Activated CD4-positive, alpha-beta T cell treated with anti-CD3 and anti-CD28 coated beads, Interleukin-2, Interleukin-6, amounts not matched to agents 100 ng/mL and 50 ng/mL, durations not matched to agents 16 hours and 8 hours (primary cell): ENCODE measurements at places on chromosomes 2 and 18.

DNA sequence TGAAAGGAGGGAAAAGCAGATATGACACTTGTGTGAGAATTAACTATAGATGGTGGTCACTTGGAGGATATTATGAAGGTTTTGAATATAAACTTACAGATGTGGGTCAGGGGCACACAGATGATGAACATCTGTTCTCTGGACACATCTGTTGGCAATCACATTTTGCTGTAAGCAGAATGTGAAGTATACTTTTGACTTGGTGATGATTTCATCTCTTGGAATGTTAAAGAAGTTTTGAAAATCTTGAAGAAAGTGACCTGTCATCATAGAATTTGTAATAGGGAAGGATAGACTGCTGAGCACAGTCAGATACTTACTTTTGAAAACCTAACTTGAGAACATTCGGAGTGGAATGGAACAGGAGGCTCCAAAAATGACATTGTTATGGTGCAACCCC is 40.2 kb downstream of the PIKFYVE start:
- no peak for DNase-seq

DNA sequence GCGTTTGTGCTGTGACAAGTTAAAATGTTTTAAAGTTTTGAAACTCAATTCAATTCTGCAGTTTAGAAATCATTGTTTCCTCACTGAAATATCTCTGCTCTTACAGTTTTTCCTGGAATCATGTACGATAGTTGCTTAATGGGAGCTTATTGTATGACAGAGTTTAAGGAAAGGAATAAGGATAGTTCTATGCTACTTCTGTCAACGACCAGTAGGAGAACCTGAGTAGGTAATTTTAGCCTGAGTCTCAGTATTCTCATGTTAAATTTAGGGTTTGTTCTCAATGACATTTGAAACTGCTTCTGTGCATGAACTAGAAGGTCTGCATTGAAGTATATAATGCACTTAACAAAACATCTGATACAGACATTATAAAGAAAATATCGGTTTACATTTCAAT is 361.1 kb downstream of the CPS1 start:
- no peak for DNase-seq

DNA sequence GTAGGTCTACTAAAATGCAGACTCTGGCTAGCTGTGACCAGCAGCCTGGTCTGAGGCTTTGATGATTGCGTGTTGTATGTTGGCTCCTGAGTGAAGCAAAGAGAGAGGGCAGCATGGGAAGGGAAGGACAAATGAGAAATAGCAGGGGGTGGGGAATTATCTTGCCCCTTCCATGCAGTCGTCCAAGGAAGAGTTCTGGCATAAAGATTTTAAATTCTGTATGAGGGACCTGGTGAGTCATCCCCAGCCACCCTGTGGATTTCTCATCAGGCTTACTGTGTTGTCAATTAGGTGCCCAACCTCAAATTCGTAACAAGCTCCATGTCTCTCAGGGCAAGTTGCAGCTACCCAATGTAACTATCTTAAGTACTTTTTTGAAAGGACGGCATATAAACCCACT is 72.1 kb upstream of the NOSTRIN start:
- DNase-seq = no peak

- DNase-seq = no peak
Measured at GRCh38 chr2:75327334-75327733, 128.0 kb upstream of the TACR1 start.

- DNase-seq = no peak
Measured at GRCh38 chr18:13579874-13580273, 146.5 kb downstream of the FAM210A start.

- DNase-seq = no peak
Measured at GRCh38 chr2:205464681-205465080, 217.6 kb upstream of the NRP2 start.

DNA sequence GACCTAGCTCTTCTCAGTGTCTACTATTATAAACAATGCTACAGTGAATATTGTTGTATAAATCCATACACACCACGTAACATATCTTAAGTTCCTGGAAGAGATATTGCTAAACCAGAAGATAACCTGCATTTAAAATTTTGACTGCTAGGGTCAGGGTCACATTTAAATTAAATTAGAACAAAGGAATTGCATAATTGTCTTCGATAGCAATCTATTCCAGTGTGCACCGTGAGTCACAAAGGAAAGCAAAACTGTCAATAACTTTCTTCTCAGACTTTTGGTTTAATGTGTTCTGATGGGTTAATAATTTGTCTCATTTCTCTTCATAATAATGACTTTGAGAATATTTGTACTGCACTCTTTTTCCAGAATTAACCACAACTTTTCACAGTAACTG is 4.2 kb downstream of the GEN1 start:
- DNase-seq = no peak

DNA sequence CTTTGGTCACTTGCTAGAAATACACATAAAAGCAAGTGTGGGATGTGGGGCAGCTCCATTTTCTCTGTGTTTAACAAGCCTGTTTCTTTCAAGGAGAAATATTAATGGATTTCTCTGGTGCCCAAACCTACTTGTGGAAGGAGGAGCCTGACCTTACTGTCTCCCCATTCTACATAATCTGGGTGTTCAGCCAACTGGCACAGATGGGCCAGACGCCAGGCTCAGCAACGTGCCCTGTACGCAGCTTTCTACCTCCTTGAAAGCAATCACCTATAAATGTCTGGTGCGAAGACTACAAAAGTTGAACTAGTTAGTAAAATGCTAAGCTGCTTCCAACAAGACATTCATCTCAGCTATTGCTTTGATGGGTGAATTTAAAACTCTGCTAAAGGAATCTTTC is 33.2 kb upstream of the MYO3B start:
- DNase-seq = no peak

- no peak for DNase-seq
Measured at GRCh38 chr2:38417745-38418689, 40.9 kb upstream of the ATL2 start.

- no peak for DNase-seq
Measured at GRCh38 chr2:234271338-234271737, 220.8 kb downstream of the SPP2 start.

DNA sequence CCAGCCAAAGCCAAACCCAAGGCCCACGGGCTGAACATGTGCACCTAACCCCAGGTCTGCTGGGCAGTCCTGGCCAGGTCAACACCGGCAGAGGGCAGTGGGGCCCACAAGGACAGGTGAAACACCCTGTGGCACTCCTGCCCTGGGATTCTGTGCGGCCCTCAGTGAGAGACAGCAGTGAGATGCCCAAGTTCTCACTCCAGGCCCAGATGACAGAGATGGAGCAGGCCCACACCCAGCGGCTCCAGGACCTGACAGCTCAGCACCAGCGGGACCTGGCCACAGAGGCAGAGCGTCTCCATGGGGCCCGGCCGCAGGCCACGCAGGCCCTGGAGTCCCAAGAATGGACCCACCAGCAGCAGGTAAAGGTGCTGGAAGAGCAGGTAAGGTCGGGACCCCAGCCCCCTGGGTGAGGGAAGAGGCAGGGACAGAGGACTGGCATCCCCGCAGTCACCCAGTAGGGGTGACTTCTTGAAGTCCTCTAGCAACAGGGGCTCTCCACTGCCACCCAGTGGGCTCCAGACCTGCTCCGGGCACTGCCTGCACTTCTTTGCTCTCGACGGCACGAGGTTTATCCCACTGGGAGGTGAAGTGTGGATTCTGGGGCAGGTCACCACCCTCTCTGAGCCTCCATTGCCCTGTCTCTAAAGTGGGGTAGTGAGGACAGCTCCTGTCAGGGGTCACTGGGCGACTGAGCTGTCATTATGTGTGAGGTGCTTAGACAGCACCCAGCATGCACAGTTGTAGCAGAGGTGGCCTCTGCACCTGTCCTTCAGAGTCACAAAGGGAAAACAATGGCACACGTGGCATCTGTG is 8.8 kb upstream of the SNED1 start:
- no peak for DNase-seq

- no peak for DNase-seq
Measured at GRCh38 chr18:39057423-39058064, 1491.9 kb upstream of the CELF4 start.

DNA sequence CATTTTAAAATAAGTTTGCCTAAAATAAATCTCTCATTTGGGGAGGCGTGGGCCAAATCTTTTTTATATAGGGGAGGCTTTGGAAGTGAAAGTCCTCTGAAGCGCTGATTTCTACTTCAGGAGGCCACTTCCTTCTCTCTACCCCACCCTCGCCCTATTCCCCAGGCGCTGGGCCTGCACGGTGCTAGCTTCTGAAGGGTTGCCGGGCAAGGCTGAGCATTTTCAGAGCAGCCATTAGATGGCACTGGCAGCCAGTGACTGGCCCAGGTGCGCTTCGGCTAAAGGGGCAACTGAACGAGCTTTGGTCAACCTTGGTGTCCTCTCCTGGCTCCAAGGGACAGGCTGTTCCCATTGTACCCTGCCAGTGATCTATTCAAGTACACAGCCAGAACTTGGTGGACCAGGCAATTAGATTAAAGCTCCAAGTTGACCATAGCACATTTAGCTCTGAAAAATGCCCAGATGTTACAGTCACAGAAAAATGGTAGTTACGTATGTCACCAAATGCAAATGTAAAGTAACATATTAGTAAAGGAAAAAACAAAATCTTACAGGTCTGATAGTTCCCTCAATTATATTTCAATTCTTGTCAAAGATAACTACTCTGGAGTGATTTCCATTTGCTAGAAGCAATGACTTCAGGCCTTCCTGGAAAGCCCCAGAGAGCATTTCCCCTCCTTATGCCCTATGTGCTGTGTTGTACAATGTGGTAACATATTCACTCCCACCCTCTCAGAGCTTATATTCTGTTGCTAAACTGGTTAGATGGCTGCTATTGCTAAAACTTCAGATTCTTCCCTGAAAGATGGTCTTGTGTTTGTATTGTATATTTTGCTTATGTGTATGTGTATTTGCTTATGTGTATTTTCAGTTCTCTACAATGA is 2.1 kb downstream of the POMC start:
- peak; percentile 46 for DNase-seq

- no peak for DNase-seq
Measured at GRCh38 chr2:71457923-71458322, 4.6 kb downstream of the DYSF start.

- no peak for DNase-seq
Measured at GRCh38 chr18:9949315-9949714, 35.5 kb downstream of the VAPA start.

DNA sequence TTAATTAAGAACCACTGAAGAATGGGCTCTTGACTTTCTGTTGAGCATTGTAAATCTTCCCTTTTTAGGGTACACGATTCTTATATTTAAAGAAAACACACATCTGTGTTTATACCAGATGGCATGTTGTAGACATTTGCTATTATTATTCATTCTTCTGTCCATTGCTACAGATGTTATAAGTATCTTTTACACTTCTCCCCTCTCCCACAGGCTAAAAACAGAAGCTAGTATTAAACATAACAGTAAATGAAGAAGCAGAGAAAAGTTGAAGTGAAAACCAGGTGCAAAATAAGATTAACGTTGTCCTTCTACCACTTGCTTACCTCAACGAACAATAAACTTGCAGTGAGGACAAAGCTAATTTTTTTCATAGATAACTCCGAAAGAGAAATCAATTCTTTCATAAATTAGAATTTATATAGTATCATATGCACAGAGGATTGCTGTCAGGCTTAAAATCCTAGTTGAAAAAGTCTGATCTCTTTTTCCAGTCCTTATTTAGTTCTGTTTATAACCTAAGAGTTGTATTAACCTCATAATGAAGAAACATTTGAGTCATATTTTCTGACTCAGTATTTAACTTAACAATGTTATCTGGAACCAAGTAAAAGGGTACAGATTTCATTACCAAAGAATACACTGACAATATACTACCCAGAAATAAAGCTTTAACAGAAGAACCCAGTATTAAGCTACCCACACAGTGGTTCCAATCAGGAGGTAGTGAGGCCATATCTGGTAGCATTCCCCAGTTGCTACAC is 16.4 kb upstream of the ZNF385B start:
- DNase-seq = no peak

DNA sequence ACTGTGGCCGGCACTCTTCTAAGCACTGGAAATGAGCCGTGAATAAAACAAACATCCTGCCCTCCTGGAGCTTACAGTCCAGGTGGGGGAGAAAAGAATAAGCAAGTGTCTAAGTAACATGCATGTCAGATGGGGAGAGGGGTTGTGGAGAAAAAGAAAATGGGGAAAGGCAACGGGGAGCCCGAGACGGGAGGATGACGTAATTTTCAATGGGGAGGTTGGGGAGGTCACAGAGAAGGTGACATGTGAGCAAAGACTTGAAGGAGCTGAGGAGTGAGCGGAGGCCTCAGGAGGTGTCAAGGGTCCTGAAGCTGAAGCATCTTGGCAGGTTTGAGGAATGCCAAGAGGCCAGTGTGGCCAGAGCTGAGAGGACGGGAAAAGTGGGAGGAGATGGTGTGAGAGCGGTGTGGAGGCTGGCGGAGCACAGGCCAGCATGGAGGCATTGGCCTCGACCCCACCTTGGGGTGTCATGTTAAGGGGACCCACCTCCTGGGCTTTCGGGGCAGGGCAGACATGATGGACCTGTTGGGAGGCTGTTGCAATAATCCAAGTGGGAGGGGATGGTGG is 15.0 kb upstream of the NTSR2 start:
- DNase-seq = no peak

DNA sequence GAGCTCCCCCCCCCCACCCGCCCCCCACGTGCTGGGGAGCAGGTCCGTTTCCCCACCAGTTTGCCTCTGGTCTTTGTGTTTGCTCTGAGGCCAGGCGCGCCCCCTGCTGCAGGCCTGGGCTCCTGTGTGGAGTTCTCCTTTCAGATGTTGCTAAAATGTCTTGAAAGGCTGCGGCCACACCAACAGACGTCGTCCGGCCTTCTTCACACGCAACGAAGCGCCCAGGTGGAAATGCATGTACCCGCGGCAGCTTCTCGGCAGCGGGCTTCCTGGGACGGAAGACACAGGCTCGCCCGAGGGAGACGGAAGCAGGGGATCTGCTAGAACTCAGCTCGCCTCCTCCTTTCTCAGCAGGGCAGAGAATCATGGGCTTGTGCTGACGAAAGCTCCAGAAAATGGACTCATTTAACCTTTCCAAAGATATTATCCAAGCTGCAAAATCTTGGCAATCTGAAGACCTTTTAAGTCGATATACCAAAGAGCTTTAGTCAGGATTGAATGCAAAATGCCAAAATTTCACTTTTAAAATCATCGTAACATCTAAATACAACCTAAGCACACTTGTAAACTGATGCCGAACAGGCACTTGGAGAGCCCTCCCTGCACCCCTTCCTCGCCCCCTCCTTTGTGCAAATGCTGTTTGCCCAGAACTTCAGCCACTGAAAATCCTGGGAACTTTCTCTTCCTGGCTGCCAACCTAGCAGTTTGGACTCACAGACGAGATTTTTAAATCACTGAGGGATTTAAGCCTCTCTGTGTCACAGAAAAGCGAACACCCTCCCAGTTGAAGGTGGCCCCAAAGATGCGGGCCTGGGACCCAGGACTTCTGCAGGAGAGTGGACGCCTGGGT is 125.5 kb upstream of the ZNF516 start:
- peak; percentile 40 for DNase-seq
